Muscle of arm (tissue), 14 donors: ENCODE measurements at places on chromosomes 4 and X.

DNA sequence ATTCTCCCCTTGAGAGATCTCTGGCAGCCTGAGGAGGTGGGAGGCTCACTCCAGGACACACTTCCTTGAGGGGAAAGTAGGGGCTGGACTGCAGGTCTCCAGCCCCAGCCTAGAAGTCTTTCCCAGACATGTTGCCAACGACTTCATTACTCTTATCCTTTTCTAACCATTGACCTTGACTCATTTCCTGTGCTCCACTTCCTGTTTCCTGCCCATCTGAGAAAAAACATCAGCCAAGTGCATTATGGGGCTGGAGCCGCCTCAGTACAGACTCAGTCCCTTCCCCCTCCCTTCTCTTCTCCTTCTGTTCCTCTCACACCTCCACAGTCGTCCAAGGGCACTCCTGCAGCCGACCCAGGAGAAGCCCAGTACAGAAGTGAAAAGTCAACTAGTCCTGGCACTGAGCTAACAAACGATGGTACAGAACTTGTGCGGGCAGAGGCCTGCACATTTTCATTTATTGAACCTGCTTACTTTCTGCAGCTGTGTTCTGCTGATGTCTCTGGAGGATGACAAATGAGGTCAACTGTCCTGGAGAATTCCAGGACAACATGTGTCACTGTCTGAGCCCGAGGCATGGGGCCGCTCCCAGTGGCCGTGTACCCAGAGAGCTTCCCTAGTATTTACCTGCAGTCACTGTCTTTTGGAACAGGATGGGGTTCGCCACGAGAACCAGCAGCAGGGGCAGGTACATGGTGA lies 20.1 kb downstream of the GPR143 start:
- no peak for DNase-seq

DNA sequence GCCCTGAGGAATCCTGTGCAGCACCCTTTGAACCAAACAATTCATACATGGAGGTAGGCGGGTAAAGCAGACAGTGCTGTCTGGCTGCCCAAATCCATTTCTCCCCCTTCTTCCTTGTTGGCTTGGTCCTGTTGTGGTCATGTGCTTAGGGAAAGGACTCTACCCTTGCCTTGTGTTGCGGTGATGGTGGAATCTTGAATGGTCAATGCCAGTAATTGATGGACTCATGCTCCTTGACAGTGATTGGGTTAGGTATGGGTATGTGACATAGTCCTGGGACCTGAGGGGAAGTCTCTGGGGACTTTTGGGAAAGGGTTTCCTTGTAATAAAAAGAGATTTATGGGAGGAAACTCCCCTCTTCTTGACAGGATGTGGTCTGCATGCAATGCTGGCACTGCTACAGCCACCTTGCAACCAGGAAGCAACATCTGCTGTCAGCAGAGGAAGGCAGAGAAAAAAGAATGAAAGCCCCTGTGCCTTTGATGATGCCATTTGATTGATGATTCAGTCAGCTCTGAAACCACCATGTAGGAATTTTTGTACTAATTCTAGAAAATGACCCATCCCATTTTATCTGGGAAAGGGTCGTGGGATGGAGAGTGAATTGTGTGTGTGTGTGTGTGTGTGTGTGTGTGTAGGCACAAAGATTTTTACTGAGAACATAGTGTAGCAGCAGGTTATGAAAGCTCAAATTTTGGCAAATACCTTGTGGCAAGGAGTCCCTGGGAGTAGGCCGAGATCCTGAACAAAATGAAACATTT lies 30.0 kb upstream of the HUWE1 start:
- no peak for DNase-seq

DNA sequence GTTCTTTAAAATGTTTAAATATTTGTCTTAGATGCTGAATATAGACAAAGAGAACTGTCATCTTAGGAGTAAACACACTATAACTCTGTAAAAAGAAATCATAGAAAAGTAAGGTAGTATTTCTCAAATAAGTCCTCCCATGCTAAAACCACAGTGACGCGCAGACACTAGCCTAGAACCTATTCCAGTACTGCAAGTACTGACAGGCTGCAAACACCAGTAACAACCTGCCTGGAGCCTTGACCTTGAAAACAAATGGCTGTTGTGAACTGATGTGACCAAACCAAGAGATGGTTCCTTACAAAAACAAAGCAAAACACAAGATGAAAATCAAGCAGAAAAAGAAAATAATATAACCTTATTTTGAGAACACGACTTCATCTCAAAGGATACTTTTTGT lies 8.5 kb downstream of the TIFA start:
- no peak for DNase-seq

DNA sequence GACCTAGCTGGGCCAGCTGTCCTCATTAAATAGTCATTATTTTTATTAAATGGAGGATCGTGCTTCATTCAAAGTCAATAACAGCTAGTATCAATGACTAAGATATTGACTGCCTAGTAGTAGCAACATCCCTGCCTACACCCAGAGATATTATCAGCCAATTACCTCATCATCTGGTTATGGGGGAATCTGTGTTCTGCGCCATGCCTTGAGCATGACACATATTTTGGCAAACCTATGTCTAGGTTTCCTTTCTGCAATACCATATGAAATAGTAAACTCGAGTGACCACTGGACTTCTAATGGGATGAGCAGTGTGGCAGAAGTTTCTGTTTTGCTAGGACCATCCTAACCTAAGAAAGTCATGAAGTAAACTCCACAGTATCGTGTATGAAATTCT lies 50.0 kb upstream of the AADAT start:
- no peak for DNase-seq

DNA sequence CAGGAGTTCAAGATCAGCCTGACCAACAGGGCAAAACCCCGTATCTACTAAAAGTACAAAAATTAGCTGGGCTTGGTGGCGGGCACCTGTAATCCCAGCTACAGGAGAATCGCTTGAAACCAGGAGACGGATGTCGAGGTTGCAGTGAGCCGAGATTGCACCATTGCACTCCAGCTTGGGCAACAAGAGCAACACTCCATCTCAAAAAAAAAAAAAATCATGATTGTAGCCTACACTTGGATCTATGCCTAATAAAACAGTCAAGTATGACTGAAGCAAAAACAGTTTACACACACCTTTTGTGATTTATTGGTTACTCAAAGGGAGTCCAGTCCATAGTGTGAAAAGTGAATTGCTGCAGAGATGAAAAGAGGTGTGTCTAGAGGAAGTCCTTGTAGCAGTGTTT lies 34.7 kb upstream of the TASL start:
- DNase-seq = no peak

GRCh38 chrX:78104447-78105176 lies 564 bp downstream of the PGK1 start:
- peak; percentile 29 for DNase-seq

DNA sequence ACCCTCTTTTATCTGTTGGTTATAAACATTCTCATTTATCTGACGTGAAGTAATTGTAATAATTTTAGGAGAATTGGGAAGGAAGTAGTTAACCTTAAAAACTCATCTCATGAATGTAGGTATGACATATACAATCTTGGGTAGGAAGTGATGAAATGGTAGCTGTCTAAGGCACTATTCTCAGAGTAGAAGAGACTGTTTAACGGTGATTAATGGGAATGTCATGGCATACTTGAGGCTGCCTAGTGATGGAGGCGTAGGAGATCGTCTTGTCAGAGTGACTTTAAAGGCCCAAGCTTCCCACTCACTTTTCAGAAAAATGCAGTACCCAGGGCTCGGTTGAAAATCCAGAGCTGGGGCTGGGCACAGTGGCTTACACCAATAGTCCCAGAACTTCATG lies 19.4 kb upstream of the AGA start:
- no peak for DNase-seq

DNA sequence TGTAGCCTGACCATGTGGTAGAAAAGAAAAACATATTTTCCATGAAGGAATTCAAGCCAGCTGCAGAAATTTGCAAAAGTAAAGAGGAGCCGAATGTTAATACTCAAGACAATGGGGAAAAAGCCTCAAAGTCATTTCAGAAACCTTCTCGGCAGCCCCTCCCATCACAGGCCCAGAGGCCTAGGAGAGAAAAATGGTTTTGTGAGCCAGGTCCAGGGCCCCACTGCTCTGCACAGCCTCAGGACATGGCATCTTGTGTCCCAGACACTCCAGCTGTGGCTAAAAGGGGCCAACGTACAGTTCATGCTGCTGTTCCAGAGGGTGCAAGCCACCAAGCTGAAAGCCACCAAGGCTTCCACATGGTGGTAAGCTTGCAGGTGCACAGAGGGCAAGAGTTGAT lies 50.9 kb upstream of the BBS12 start:
- DNase-seq = no peak

- DNase-seq = no peak
Observed at GRCh38 chr4:75385106-75385505, 129.1 kb downstream of the RCHY1 start.
